Caki2 (cell line): ENCODE measurements at places on chromosomes 12 and 14.

DNA sequence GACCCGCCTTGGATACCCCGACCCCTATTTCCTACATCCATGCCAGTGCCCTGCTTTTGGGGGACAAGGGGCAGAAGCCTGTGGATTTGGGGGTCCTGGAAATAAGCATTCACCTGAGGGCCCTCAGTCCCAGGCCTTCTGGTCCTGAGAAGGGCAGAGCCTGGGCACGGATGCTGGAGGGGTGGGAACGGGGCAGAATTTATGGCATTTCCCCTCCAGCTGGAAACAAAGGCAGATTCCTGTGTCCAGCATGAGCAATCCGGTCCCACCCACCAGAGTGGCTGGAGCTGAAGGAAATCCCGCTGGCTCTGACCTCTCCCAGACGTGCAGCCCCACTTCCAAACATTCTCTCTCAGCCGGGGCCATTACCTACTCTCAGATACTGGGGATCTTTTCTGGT, 9.3 kb downstream of the ANKRD33 start:
- no peak for DNase-seq

DNA sequence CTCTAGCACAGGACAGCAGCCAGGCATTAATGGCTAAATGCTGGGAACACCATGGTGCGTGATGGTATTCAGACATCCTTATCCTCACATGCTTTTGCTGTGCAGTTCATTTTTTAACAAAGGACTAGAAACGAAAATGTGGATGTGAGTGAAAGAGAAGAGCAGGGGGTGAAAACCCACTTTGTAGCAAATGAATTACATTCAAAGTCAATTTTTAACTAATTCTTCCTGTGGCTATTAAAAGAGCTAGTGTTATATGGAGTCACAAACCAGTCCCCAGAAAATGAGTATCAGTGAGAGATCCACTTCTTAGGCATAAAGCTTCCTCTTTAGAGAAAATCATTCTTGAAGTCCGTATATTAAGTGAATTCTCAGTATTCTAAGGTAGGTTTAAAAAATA, 592.0 kb upstream of the LMO3 start:
- no peak for DNase-seq

DNA sequence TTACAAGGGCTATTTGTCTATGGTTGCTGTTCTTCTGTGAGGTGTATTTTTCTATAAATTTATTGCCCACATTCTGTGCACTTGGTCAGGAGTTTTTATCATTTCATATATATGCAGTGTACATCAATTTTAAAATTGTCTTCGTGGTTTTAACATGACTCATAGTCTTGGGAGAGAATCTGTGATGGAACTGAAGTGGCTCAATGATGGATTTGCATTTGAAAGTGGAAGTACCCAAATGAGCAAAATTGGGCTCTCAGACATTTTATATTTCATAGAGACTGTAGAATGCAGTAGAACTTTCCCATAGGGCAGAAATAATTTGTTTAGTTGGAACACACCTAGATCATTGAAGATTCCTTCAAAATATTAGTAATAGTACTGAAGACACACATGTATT, 1.9 kb upstream of the SCFD1 start:
- no peak for DNase-seq

GRCh38 chr14:59849411-59850130, 21.0 kb downstream of the RTN1 start:
- no peak for DNase-seq

DNA sequence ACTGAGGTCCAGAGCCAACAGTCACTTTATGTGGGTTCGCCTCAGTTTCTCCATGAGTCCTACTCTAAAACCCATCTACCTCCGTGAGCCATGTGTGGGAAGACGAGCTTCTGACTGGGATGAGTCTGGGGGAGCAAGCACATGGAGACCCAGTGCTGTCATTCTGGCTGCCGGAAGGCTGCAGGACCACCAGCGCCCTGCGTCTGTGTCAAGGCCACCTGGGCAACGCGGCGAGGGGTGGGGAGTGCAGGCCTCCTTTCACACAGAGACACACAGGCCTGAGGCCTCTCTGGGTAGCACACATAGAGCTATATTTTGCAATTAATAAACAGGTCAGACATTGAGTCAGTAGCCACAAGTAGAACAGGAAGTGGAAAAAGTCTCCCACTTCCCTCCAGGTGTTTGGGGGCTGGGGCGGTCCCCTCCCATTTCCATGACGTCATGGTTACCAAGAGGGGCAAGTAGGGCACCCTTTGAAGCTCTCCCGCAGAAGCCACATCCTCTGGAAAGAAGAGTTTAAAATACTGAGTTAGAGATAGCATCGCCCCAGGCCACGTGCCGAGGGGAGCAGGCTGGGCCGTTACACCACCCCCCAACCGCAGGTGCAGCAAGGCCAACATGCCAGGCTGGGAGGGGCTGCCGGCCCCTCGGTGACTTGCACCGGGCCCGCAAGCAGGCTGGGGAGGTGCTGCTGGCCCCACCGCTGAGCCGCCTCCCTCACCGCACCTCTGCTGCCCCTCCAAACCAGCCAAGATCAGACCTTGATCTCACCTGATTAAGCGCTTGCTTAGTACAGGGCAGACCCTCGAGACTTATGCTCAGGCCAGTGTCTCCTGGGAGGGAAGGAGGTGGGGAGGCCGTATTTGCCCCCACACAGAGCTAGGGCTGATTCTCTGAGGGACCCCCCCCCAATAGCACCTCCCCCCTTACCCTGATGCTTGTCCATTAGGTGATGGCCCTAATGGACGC, 32.7 kb downstream of the DAD1 start:
- DNase-seq: no peak

DNA sequence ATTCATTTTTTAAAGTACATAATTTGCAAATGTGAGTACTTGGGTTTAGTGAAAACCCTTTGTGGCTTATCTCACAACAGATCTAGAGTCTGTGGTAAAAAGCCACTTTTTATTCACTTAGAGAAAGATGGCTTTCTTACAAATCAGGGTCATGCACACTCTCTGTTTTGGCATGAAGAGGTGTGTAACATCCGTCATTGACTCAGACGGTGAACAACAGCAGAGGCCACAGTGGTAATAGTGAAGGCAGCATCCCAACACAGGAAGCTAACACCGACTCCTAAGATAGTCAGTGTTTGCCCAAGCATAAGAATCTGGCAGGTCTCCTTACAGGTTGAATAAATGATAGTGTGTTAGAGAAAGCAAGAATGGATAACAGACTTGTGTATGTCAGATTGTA, 593.0 kb downstream of the SOX5 start:
- no peak for DNase-seq
